ENCODE measurements at places on chromosomes 11 and 22. TPM values are rescaled to one million over a fixed set of nuclear protein-coding genes. Genes with fewer than 3 reads are reported as not detected.

Gene C11orf52
- total RNA-seq: not detected

Gene RIMBP3C
- 0.35 TPM for total RNA-seq

Gene KREMEN1
- 0.92 TPM for total RNA-seq

Gene NOX4
- 16.6 TPM for total RNA-seq

Gene NLRP6
- not detected for total RNA-seq

Gene P2RY2
- total RNA-seq: not detected

Gene HSPB2
- total RNA-seq: not detected

Gene OSM
- not detected for total RNA-seq

Gene CRYBB2
- total RNA-seq: not detected

Gene TYMP
- total RNA-seq: 2.0 TPM

Gene ISX
- total RNA-seq: not detected

Gene SAA2
- total RNA-seq: not detected

Gene SESN3
- total RNA-seq: 1.5 TPM

Gene EHF
- total RNA-seq: not detected

Gene ART1
- not detected for total RNA-seq

Gene ALG8
- 39.2 TPM for total RNA-seq

Gene HBE1
- total RNA-seq: 157 TPM

Gene UCP3
- total RNA-seq: 0.43 TPM

Gene KRTAP5-9
- total RNA-seq: not detected

Gene PGM2L1
- 3.7 TPM for total RNA-seq

Gene UBQLN3
- not detected for total RNA-seq

Gene SCGB1D2
- total RNA-seq: not detected

Gene LDHAL6A
- total RNA-seq: not detected

Gene FZD4
- total RNA-seq: 3.0 TPM

Gene PIWIL4
- total RNA-seq: 0.43 TPM

Gene PDGFB
- total RNA-seq: not detected

Gene ADAMTS15
- total RNA-seq: 0.03 TPM

Gene OR10D3
- total RNA-seq: not detected

Gene CRKL
- 37.4 TPM for total RNA-seq

Gene PRG3
- not detected for total RNA-seq

Gene PPFIA1
- 27.7 TPM for total RNA-seq

Gene YPEL4
- total RNA-seq: 0.84 TPM

Gene PRDM11
- 10.2 TPM for total RNA-seq

Gene SMTNL1
- total RNA-seq: not detected

Gene CHID1
- total RNA-seq: 43.4 TPM

Gene ANO5
- 0.06 TPM for total RNA-seq

Gene OR8D4
- total RNA-seq: not detected

Gene PPP1CA
- total RNA-seq: 324 TPM

Gene ARRB1
- total RNA-seq: 10.6 TPM

Gene TH
- not detected for total RNA-seq

Gene ADORA2A
- total RNA-seq: 1.5 TPM

Gene RFPL2
- total RNA-seq: not detected

Gene OR51A4
- not detected for total RNA-seq

Gene SULT4A1
- 0.26 TPM for total RNA-seq

Gene TOB2
- total RNA-seq: 14.2 TPM

All from HT1080 (cell line).